ENCODE measurements at places on chromosomes 11 and 22.

DNA sequence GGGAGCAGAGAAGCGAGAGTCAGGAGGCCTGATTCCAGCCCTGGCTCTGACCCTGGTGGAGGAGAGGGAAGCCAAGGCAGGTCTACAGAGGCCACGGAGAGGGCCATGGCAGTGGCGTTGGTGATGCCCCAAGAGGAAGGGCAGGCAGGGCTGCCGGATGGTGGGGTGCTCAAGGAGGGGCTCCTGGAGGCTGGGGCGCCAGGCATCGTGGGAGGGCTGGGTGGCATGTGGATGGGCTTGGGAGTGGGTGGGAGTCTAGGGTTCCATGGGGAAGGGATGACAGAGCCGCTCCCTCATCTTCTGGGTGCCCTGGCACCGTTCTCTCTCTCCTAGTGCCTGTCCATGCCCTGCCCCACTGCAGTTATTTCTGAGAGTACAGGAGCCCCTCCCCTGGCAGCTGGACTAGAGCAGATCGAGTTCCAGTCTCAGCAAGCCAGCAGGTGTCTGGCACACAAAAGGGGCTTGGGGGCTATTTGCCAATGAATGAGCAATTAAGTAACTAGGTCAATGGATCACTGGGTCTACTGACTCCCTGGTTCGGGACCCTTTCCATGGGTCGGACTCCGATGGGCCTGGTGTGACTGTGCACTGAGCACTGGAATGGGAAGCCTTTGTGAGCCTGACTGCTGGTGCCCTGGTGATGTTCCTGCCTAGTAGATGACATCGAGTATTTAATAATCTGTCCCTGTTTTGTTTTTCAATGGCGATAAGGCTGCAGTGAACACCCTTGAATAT is 570.0 kb downstream of the TBC1D22A start:
- no peak for DNase-seq

- no peak for DNase-seq
Observed at GRCh38 chr11:126748100-126748791, 252.3 kb downstream of the KIRREL3 start.

DNA sequence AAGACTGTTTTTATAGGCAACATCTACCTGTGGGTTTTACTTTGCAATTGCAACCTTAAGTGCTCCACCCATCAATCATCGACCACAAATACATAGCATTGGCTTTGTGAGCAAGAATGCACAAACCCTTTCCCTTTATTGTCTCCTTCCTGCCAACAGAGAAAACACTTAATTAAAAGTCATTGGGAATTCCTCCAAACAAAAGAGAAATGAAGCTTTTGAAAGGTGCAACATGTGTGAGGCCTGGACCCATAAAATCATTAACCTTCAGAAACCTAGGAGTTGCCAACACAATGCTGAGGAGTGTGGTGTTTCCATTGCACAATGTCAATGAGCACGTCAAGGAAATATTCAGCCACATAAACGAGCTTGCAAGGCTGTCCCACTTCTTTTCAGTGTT is 223.2 kb downstream of the BLID start:
- peak; percentile 81 for DNase-seq

GRCh38 chr22:33427461-33427860 is 369.3 kb upstream of the SYN3 start:
- no peak for DNase-seq

GRCh38 chr11:16881074-16881709 is 133.0 kb downstream of the PLEKHA7 start:
- DNase-seq: peak; percentile 66

DNA sequence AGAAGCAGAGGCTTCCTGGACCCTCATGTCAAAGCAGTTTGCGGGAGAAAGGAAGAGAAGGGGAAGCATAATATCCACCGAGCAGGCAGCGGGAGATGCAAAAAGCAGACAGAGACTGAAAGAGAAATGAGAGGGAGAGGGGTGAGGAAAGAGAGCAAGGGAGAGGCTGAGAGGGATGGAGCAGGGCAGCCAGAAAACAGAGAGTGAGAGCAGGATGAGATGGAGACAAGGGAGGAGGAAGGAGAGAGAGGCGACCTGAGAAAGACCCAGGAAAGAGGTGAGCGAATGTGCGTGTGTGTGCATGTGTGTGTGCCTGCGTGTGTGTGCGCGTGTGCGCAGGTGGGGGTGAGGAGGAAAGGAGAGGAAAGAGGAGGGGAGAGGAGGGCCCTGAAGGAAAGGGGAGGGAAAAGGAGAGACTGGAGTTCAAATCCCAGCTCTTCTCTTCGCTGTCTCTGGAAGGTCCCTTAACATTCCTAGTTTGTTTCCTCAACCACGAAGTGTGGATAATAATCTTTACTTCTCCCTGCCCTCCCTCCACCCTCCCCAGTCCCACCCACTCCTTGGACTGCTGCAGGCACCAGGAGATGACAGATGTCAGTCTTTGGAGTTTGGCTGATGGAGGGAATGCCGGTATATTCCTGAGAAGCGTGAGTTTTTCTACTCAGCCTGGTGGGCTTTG is 67.9 kb downstream of the ISX start:
- no peak for DNase-seq

- DNase-seq: peak; percentile 32
Observed at GRCh38 chr22:23685205-23685784, 5.5 kb upstream of the RGL4 start.
